ENCODE measurements at places on chromosomes 12 and 14.
A peak's percentile ranks its signal among the peaks of the same experiment; 100 is the strongest.

GRCh38 chr12:728781-729180, 23.6 kb upstream of the WNK1 start:
- DNase-seq = no peak

DNA sequence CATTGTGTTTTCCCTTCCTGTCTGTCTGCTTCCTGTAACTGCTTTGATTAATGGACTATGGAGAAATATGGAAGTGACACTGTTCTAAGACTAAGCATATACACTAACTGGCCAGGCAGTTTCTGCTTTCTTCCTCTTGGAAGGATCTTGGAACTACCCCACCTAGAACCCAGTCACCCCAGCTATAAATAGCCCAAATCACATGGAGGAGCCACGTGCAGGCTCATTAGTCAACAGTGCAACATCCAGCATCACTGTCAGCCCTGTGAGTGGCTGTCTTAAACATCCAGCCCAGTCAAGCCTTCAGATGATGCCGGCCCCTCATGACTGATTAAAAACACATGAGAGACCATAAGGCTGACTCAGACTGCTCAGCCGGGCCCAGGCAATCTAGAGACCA, 39.2 kb downstream of the BCAT1 start:
- DNase-seq = peak; percentile 56

GRCh38 chr12:94900496-94900895, 103.0 kb downstream of the NDUFA12 start:
- DNase-seq = no peak

- no peak for DNase-seq
These were observed 1041.8 kb downstream of the VRK1 start for GRCh38 chr14:97838986-97839385.

DNA sequence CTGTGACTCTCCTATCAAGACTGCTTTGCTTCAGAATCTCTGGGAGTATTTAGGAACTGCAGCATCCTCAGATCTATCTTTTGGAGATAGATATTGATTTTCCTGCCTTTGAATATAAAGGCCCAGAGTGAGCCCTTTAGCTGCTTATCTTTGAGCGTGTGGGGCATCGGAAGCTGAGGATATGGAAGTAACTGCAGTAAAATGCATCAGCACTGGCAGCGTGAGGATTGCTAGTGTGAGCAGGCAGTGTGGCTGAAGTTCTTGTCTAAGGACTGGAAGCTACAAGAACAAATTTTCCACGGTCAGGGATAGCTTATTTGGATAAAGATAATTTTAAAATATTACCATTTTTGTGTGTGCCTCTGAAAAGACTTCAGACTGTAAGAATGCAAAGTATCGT, 474.7 kb downstream of the NPAS3 start:
- no peak for DNase-seq

- DNase-seq = no peak
These were observed 28.1 kb upstream of the GPR68 start for GRCh38 chr14:91272341-91273272.

- peak; percentile 1 for DNase-seq
These were observed 49.4 kb downstream of the MAGOHB start for GRCh38 chr12:10563966-10564365.

DNA sequence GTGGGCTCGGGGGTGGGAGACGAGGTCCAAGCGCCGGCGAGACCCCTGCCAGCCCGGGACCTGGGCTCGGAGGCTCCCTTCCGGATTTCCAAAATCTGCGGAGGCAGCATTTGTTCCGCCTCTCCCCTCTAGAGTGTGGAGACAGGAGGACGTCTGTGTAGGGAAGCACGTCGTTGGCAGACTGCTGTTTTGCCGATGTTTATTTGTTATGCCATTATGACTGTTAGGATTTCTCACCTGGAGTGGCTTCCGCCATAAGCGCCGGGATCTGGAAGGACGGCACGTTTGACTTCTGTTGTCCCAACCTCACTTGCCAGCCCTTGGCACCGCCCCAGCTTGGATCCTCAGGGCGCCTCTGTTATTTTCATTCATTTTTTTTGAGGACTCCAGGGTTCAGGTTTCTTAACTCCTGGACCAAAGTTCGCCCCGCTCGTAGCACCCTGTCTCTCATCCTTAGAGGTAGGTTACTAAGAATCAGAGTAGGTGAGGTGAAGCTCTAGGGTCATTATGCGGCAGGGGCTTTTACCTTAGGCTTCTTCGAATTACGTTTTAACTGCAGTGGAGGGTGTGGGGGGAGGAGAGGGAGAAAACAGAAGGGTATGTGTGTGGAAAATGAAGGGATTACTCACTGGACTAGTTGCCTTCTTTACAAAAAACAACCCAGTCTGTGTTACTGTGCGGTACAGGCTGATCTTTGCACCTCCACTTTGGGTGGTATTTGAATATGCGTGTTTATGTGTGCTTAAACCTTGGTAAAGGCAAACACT, 547 bp upstream of the PYGL start:
- no peak for DNase-seq

- no peak for DNase-seq
These were observed 1.1 kb downstream of the CYP46A1 start for GRCh38 chr14:99685151-99685591.

DNA sequence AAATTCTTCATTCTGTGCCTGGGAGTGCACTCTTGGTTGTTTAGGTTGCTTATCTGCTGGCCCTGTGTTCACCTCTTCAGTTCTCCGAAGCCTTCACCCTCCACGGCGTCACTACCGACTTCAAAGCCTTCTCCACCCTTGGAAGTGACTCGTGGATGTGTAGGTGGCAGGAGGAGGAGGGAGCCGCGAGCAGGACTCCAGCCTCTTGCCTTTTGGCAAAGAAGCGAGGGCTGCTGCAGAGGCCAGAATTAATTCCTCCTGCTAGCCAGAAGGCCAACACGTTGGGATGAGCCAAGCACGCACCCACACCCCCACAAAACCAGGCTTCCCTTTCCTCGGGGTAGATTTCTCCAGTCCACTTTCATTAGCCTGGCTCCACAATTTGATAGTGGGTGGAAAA, 86.5 kb downstream of the TBX5 start:
- peak; percentile 29 for DNase-seq

DNA sequence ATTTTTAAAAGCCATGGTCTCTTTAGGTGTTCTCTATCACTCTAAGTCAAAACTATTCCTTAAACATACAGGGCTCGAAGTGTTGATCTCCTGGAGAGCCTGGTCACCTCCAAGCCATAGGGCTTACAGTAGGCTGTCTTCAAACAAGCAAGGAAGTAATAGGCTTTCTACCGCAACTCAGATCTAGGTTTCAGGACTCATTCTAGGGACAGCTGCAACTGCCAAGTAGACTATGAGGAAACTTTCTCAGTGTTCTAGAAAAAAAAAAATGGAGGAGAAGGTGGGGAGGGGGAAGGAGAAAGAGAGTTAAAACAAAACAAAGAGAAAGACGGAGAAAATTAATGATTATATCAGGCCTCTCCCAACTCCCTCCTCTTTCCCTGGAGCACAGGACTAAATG, 106.9 kb upstream of the ETV6 start:
- no peak for DNase-seq

DNA sequence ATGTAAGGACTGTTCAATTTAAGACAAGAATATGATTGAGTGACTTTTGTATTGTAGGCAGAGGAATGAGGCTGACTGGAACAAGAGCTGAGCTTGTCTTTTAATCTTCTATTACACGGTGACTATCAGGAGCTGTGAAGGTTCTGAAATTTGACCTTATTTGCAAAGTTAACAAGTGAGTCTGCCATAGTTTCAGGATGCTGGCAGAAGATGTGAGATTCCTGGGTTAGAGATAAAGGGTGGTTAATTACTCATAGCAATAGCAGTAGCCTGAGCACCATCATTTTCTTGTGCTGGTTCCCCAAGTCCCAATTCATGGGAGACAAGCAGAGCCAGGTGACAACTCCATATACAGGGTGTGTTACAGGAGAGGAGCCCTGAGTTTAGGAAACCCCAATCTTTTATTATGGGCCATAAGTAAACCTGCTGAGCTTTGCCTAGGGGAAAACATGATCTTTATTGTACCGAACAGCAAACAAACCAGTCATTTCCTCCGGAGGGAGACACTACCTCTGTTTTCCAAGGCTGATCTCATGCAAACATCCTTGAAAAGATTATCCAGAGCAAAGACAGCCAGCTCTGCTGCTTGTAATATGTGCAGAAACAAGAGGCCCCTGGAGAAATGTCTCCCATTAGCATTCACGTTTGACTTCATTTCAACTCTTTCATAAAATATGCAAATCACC, 51.7 kb upstream of the DDX11 start:
- no peak for DNase-seq

- no peak for DNase-seq
These were observed 71.6 kb downstream of the ZNF641 start for GRCh38 chr12:48279101-48279500.

GRCh38 chr12:88574278-88574677, 6.0 kb downstream of the KITLG start:
- DNase-seq = no peak

DNA sequence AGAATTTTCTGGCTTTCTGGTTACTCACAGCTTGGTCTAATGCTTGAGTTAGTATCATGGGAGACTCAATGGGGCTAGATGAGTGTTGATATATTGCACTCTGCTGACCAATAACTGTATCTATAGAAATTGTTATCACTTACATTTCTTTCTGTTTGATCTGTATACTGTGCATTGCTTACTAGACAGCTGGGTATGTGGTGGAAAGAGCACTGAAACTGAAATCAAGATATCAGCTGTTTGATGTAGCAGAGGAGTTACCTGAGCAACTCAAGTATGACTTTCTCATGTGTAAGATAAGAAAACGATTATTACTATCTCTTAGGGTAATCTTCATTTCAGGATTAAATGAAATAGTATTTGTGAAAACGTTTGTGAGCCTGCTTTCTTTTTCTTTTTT, 183.0 kb downstream of the SLC15A5 start:
- no peak for DNase-seq

DNA sequence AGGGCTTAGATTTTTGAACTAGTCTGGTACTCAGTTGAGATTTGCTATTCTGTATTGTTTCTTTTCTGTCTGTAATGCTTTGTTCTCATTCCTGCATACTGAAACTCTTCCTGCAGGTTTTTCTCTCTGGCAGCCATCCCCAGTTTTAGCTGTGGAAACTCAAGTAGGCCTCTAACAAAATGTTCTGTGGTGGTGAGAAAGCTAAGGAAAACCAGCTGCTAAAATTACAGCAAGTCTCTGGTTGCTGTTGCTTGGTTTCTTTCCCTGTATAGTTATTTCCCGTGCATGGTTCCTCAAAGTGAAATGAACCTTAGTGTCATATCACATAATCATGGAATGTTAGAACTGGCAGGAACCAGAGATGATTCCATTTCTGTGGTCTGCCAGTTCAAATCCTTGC, 442.5 kb downstream of the NRXN3 start:
- no peak for DNase-seq

GRCh38 chr12:20175704-20176388, 192.5 kb upstream of the PDE3A start:
- DNase-seq = no peak

GRCh38 chr14:51283402-51284085, 43.5 kb downstream of the TMX1 start:
- DNase-seq = peak; percentile 70

GRCh38 chr14:58415636-58416547, 11.4 kb downstream of the TIMM9 start:
- DNase-seq = no peak

- DNase-seq = no peak
These were observed 72.4 kb downstream of the NT5DC3 start for GRCh38 chr12:103768467-103769123.

GRCh38 chr12:80412343-80412953, 31.6 kb upstream of the PTPRQ start:
- no peak for DNase-seq

- DNase-seq = no peak
These were observed 19.1 kb downstream of the SLC25A47 start for GRCh38 chr14:100342195-100342594.

DNA sequence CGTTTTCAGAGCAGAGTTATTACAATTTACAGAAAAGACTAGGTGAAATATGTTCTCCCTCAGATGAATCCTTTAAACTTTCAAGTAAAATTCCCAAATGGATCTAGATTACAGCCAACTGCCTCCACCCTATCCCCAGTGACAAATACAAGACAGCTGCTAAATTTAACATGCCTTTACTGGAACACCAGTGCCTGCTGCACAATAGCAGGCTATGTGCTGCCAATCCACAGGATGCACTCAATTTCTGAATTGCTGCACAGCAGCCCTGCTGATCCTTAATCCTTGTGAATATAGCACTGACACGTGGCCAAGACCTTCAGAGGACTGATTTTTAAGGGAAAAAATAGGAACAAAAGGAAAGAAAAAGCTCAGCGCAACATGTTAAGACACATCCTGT, 128.9 kb downstream of the CCER1 start:
- no peak for DNase-seq

DNA sequence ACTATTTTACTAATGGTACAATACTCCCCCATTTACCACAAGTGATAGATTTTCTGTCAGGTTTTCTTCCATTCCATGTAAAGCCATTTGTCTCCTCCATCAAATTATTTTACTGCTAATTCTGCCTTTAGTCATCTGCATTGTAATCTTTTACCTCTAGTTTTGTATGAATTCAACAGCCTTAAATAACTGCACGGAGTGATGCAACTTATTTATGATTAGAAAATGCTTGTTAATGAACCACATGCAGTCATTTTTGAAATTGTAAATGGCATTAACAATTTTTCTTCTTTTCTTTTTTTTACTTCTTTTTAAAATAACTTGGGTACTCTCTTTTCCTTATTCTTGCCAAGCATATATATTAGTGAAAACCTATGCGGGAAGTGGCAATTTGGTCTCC, 71.5 kb downstream of the RESF1 start:
- no peak for DNase-seq

GRCh38 chr14:70595443-70596185, 4.8 kb downstream of the MED6 start:
- no peak for DNase-seq

- no peak for DNase-seq
These were observed 70.0 kb upstream of the BMP4 start for GRCh38 chr14:54026671-54027070.

- DNase-seq = no peak
These were observed 272.6 kb downstream of the PRKD1 start for GRCh38 chr14:29654901-29655550.

- DNase-seq = no peak
These were observed 11.0 kb upstream of the CACNA2D4 start for GRCh38 chr12:1929241-1929984.

DNA sequence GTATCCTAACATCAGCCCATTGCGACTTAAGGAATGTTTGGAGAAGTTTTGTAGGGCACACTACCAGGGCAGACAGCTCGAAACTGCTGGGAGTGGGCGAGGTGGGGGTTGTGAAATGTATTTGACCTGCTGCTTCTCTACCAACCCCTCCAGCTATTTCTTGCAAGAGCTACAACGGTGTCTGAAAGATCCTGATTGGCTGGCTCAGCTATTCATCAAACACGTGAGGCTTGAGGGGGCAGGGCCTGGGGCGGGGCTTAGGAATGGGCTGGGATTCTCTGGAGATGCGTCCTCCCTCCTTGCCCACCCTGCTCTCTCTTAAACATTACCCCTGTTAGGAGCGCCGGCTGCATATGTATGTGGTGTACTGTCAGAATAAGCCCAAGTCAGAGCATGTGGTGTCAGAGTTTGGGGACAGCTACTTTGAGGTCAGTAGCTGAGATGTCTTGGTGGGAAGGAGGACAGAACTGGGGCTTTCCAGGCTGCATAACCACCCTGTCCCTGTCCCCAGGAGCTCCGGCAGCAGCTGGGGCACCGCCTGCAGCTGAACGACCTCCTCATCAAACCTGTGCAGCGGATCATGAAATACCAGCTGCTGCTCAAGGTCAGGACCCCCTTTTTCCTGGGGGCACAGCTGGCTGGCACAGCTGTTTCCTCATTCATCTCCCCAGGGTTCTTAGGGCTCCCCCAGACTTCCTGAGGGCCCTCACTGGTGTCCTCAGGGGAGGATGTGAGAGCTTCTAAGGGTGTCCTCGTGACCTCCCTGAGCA, 3.1 kb downstream of the ARHGEF25 start:
- DNase-seq = no peak
